ENCODE measurements at places on chromosomes 16 and 17. TPM values are rescaled to one million over a fixed set of nuclear protein-coding genes. Genes with fewer than 3 reads are reported as not detected.

The RDM1 gene
- total RNA-seq = 0.47 TPM

The SMIM36 gene
- total RNA-seq = not detected

The GPRC5B gene
- 109 TPM for total RNA-seq

The RAPGEFL1 gene
- 4.6 TPM for total RNA-seq

The NPIPB13 gene
- 0.47 TPM for total RNA-seq

The TMEM256 gene
- 56.7 TPM for total RNA-seq

The UBE2G1 gene
- total RNA-seq = 60.0 TPM

The SLC52A1 gene
- total RNA-seq = 0.10 TPM

The SF3B3 gene
- total RNA-seq = 167 TPM

The FNDC8 gene
- total RNA-seq = not detected

The KCNH4 gene
- total RNA-seq = 0.05 TPM

The TPSB2 gene
- not detected for total RNA-seq

The HIGD1B gene
- total RNA-seq = not detected

The PRDM7 gene
- total RNA-seq = not detected

The PITPNM3 gene
- total RNA-seq = 0.15 TPM

The ST6GALNAC2 gene
- 3.3 TPM for total RNA-seq

The CACNA1H gene
- total RNA-seq = 0.15 TPM

The HID1 gene
- total RNA-seq = 30.6 TPM

The BRD7 gene
- 44.1 TPM for total RNA-seq

The PLCG2 gene
- 26.4 TPM for total RNA-seq

The MPP3 gene
- 3.6 TPM for total RNA-seq

The BCAR1 gene
- 255 TPM for total RNA-seq

The CNTNAP1 gene
- total RNA-seq = 17.6 TPM

The KRT28 gene
- not detected for total RNA-seq
